ENCODE measurements at places on chromosomes 5 and 9.

- DNase-seq = no peak
Observed at GRCh38 chr5:123520677-123521247, 8.8 kb downstream of the CSNK1G3 start.

- DNase-seq = peak; percentile 32
Observed at GRCh38 chr5:67209141-67209771, 12.7 kb upstream of the CD180 start.

GRCh38 chr5:113296676-113297075 lies 138.1 kb downstream of the TSSK1B start:
- DNase-seq = no peak

DNA sequence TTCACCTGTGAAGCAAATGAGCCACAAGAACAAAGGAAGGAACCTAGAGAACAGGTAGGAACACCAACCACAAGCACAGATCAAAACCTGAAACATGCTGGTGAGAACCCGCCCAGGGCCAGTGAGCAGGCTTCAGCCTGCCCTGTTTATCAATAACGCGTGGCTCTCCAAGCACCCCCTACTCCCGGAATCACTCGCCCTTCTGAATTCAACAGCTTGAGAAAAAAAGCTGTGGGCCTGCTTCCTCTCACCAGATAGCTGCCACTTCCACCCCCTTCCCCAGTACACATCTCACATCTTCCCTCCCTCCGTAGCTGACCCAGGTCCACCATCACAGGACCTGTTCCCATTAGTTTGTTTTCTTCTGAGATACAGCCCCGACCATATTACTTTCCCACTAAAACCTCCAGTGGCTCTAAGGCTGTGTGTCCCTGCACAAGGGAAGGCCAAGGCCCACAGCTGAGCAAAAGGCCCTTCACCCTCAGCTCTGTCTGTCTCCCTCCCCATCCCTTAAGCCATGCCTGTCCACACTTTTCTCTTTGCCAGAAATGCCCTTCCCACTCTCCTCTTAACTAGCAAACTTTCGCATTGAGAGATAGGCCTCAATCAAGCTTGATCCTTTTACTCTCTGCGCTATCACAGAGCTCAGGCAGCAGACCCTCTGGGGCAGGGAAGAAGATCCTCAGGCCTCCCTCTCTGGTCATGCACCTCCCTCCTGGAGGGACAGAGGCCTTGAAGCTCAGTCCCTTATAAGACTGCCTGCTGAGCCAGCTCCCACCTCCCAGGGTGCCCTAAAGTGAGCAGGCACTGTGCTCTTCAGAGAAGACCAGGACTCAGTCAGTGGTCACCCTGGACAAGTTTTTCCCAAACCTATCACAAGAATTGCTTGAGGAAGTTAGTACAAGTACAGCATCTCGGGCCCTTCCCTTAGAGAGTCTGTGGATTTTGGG lies 30.1 kb downstream of the B4GALT1 start:
- no peak for DNase-seq

DNA sequence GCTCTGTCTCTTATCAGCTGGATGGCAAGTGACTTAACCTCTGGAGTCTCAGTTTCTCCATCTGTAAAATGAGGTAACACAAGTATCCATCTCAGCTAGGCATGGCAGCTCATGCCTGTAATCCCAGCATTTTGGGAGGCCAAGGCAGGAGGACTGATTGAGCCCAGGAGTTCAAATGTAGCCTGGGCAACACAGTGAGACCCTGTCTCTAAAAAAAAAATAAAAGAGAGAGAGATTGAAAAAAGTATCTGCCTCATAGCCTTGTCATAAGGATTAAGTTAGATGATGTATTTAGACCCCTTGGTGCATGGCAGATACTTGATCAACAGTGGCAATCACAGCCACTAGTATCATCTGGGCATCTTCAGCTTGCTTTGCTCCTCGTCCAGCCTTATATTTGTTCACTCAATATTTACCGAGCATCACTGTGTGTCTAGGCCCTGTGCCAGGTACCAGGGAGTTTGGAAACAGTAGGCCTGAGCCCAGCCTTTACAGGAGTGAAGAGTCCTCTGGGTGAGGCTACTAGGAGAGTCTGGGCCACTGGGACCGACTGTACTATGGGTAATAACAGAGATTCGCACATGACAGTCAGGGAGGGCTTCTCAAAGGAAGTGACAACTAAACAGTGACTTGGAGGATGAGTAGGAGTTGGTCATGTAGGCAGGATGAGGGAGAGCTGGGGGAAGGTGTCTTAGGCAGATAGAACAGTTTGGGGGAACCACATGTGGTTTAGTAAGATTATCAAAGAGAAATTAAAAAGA lies 34.2 kb downstream of the CORO2A start:
- DNase-seq = no peak

DNA sequence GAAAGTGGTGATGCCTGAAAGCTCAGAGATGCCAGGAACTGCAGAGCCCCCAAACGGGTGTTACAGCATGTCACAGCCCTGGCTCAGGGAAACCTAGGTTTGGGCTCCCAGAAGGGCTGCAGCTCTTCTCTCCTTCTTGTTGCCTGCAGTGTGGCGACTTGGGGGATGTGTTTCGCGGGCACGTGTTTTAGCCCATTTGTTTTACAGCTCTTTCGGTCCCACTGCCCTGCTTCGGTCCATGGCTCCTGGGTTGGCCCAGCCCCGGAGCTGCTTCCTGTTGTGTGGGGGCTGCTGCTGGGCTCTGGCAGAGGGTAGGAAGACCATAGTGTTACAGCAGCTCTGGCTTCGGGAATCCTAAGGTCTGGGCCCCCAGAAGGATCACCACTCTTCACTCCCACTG lies 222.9 kb upstream of the RIOK2 start:
- no peak for DNase-seq

- DNase-seq = no peak
Observed at GRCh38 chr5:178176791-178177190, 10.4 kb downstream of the GMCL2 start.

DNA sequence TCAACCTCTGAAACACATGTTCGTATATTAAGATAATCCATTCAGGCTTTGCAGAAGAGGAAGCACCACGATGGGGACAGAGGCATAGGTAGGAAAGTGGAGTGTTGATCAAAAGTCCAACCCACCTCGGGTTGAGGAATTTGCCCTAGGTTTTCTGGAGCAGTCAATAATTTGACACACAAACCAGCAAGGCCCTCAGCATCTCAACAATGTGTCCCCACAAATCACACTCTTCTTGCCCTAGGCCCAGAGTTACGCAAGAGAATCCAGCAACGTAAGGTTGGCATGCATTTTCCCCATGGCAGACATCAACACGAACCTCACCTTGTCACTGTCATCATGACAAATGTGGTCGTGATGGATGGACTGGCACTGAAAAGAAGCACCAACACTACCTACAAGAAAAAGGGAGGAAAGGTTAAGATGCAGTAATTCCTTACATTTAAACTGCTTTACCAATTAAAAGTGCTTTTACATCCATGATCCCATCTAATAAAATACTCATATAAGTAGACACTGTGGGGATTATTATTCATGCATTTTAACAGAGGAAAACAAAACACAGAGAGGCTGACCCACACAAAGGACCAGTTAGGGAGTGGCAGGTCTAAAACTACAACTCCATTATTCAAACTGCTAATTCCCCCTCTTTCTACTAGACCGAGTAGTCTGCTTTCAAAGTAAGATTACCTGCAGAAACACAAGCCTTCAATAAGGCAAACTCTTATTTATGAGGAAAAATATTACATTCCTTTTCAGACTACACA lies 24.4 kb upstream of the RNF38 start:
- no peak for DNase-seq

- DNase-seq = no peak
Observed at GRCh38 chr9:70250221-70250620, 8.6 kb upstream of the SMC5 start.

DNA sequence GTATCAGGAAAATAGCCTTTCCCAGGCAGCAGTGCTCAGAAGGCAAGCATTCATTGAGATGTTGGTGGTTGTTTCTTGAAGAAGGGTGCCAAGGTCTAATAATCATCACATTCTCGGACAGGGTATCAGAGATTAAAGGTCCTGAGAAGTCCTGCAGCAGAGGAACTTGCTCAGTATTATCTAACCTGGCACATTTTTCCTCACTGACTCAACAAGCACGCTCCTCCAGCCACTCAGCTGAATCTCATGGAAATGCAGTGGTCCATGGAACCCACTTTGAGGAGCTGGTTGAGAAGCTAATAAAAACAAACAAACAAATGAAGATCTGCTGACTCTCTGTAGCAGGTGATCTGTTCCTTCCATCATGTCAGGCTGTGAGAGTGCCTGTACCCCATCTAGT lies 35.3 kb upstream of the ICE1 start:
- no peak for DNase-seq

GRCh38 chr5:159805021-159805420 lies 111.3 kb upstream of the ADRA1B start:
- DNase-seq = no peak

- no peak for DNase-seq
Observed at GRCh38 chr9:36993933-36994764, 39.9 kb downstream of the PAX5 start.

DNA sequence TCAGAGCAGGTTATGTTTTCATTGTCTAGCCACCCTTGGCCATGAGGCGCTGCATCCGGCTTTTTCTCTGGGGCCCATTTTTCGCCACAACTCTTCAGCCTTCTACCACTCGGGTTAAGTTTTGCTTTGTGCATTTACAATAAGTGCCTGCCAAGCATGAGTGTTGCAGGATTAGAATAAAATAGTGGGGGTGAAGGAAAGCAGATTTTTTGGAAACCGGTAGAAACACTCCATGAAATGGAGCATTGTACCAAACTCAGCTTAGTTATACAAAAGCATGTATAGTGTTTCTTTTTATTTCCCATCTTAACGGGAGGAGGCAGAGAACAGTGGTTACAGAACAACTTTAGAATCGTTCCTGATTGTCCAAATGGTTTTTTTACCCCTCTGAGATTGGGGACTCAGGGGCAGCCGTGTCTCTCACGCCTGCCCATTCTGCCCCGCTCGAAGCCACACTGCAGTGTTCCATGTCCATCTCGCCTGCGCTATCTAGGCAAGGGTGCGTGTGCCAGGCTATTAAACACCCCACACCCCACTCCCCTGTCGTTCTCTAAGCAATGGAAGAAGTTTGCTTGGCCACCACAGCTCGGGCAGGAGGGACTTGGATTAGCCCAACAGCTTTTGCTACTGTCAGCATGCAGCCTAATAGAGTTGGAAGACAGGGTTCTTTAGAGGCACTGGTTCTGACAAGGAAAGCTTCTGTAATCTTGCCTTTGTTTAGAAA lies 268.8 kb upstream of the WWC1 start:
- no peak for DNase-seq

DNA sequence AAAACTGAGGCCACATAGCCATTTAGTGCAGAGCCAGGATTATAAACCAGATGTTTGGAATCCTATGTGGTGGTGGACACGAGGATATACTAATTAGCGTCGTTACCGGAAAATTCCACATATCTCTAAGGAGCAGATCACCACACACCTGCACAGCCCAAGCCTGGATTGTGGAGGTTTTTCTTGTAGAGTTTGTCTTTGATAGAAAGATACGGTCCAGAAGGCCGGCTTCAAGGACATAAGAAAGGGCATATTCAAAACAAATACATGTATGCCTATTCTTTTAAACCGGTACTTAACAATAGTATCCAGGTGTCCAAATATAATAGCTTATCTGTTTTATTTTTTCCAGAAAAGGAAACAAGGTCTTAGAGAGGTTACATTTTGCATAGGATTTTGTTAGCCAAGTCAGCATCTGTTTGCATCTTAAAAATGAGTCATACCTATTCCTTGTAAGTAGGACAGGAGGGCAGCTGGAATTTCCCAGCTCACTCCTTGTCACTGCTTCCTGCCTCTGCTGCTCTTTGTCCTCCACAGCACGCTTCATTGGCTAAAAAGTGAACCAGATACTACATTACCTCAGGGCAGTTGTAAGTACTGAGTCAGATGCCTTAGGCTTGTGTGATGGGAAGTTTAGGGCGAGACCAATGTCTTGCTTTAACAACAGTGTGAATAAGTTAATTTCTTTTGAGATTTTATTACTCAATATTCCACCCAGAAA lies 3.6 kb downstream of the TMC1 start:
- no peak for DNase-seq

GRCh38 chr5:75707911-75708509 lies 9.2 kb downstream of the POC5 start:
- DNase-seq = no peak

- DNase-seq = no peak
Observed at GRCh38 chr5:14663734-14664269, 716 bp upstream of the OTULIN start.

DNA sequence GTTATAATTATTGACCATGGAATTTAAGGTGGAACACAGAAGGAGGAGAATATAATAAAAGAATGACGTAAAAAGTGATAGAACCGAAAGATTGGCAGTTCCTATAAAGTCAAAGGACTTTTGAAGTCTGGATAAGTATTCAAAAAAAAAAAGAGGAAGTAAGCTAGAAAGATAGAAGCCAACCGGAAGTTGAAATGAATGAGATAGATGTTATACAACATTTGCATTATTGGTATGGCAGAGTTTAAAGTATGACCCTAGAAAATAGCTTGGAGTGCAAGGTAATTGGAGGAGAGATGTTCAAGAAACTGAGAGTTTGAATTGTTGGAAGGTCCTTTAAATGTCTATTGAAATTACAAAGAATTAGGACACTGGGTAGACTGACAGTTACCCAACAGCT lies 293.6 kb downstream of the FER start:
- DNase-seq = no peak

DNA sequence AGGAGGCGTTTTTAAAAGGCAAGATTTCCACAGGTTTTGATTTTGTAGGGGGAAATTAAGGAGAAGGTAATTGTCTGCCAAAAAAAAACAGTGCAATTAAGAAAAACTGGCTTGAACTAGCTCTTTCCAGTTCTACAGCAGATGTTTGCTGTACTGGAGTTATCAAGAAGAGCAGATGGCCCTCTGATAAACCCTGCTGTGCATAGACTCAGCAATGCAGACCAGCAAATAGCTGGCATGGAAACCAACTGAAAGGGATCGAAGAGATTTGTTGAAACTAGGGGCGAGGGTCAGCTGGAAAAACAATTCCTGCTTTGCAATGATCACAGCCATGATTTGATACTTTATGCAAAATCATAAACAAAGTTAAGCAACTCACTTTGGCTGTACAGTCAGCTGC lies 17.8 kb upstream of the BHMT start:
- DNase-seq = no peak

GRCh38 chr5:89950234-89950633 lies 459.3 kb downstream of the CETN3 start:
- no peak for DNase-seq

DNA sequence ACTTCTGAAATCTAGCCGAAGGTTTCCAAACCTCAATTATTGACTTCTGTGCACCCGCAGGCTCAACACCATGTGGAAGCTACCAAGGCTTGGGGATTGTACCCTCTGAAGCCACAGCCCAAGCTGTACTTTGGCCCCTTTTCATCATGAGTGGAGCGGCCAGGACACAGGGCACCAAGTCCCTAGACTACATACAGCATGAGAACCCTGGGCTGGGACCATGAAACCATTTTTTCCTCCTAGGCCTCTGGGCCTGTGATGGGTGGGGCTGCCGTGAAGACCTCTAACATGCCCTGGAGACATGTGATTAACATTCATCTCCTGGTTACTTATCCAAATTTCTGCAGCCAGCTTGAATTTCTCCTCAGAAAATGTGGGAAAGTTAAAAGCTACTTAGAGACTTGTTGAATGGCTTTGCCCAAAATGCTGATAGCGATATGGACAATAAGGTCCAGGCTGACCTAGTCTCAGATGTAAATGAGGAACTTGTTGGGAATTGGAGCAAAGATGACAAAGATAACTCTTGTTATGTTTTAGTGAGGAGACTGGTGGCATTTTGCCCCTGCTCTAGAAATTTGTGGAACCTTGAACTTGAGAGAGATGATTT lies 34.1 kb upstream of the CPLANE1 start:
- no peak for DNase-seq

- no peak for DNase-seq
Observed at GRCh38 chr5:43242196-43242595, 50.2 kb downstream of the NIM1K start.
